ENCODE measurements at places on chromosomes 2 and 18.
A peak's percentile ranks its signal among the peaks of the same experiment; 100 is the strongest.

GRCh38 chr2:168698969-168699368 is 103.5 kb upstream of the NOSTRIN start:
- no peak for DNase-seq

DNA sequence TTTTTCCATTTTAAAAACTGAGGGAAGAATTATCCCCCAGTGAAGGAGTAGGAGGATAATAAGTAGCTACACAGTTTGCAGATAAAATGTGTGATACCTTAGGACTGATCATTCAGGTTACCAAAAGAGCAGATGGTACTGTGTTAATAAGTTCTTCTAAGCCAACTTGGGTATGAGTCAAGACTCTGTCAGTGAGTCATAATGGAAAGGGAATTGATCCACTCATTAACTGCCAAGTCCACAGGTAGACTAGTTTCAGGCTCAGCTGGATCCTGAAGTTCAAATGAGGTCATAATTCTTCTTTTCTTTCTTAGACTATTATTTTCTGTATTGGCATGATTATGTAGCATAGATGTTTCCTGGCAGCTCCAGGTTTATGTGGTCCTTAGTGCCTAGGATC is 142.4 kb upstream of the ALPP start:
- DNase-seq: no peak

DNA sequence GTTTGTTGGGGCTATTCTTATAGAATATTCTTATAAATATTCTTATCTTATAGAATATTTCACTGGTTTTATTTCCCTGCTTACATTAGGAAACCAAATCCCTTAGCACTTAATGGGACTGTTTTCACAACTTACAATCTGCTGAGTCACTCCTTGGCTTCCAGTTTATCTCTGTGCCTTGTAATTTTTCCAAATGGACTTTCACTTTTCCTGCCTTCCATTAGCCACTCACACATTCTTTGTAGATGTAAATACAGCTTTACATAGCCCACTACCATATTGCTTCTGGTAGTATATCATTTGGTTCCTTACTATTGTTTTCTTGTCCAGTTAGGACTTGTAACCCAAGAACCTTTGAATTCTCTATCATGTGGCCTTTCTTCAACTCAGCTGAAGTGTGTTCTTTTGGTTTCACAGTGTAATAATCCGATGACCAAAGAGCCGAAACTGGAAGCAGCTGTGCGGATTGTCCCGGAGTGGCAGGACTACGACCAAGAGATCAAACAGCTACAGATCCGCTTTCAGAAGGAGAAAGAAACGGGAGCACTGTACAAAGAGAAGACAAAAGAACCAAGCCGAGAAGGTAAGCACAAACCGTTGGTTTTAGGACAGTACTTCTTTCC is 96.1 kb downstream of the UGGT1 start:
- DNase-seq: no peak

GRCh38 chr18:5464251-5464650 is 79.5 kb downstream of the EPB41L3 start:
- no peak for DNase-seq

DNA sequence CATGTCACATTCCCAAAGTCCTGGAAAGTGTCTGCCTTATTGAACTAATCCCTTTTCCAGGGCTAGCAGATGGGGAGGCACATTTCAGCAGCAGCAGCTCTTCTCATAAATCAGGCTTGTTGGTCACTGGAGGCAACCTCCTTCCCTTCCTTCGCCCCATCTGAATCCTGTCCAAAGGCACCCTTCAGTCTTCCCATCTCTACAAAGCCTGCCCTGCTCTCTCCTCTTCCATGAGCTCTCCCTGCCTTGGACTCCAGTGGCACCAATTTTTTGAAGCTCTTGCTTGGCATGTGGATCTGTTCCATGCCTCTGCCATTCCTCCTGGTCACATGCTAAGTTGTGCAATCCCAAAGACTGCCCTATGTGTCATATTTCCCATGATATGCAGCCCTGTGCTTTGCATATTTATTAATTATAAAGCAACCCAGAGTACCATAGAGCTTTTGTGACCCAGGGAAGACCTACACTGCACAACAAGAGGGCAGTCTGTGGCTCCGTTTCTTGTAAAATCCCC is 70.3 kb downstream of the ANTXR1 start:
- DNase-seq: no peak

DNA sequence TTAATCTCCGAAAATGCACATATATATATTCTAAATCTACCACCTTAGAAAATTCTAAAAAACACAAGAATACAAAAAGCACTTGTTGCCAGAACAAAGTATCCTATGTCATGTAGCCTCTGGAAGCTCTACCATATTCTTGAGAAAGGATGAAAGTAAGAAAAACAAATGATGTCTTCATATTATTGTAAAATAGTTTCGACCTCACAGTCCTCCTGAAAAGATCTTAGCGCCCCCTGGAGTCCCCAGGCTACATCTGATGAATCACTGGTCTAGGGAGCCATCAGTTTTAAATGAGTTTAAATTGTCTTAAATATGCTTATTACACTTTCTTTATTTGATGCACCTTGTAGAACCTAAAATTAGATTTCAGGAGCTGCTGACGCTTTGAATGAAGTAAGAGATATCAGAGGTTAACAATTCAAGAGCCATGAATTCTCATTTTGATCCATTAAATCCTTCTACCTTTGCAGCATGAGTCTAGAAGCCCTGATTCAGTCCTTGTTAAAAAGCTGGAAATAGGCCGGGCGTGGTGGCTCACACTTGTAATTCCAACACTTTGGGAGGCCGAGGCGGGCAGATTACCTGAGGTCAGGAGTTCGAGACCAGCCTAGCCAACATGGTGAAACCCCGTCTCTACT is 138.8 kb downstream of the MCFD2 start:
- DNase-seq: peak; percentile 63

GRCh38 chr18:24181806-24182205 is 42.9 kb downstream of the CABYR start:
- no peak for DNase-seq

GRCh38 chr2:2270808-2271415 is 60.2 kb downstream of the MYT1L start:
- DNase-seq: no peak

DNA sequence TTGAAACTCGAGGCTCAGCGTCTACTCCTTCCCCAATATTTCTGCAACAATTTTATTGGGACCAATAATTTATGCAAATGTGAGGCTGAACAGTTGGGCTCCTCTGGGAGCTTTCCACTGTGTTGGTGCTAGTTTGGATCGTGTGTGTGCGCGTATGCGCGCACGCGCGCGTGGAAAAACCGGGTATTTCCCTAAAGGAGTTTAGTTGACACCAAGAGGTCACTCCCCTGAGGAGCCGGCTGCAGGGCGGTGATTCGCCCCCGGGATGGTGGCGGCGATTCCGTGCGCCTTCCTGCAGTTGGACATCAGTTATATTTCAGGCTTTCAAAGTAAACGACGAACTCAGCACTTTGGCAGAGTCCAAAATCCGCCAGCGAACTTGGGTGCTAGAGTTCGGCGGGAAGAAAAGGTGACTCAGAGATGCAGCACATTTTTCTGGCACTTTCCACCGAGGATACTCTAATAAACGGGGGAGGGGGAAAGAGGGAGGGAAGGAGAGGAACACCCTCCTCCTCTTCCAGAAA is 186.5 kb upstream of the FANCL start:
- DNase-seq: peak; percentile 34

- no peak for DNase-seq
Measured at GRCh38 chr2:154911729-154912128, 213.2 kb downstream of the KCNJ3 start.

DNA sequence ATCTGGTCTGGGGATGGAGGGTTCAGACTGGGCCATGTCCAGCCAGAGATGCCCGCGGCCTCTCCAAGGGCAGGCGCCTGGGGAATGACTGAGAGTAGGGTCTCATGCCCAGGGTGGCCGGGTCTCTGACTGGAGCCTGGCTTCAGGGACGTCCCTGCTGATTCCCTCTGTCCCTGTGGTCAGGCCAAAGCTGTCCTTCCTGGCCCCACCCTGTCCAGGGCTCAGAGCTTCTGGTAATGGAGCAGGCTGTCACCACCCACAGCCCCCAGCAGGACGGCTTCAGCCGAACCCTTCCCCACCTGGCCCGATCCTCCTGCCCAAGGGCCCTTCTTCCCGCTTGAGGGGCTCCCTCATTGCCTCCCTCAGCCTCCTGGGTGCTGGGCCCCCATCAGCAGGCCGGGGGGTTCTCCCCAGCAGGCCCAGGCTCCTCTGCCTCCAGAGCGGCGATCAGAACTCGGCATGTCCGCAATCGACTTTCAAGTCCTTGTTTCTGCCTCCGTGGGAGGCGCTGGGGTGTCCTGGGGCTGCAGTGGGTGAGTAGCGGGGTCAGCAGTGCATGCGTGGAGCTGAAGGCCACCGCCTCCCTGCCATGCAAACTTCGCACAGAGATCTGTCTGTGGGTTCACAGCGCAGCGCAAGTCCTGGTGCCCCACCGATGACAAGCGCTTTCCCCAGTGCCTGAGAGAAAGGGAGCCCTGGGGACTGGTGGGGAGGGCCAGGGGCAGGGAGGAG is 18.3 kb downstream of the RAMP1 start:
- peak; percentile 7 for DNase-seq

All from iPS-NIHi11 (cell line).